ENCODE measurements at places on chromosomes 4 and X.

- no peak for DNase-seq
These were observed 34.8 kb upstream of the SPANXD start for GRCh38 chrX:141733371-141733770.

GRCh38 chr4:159837071-159837470 lies 734.2 kb downstream of the RAPGEF2 start:
- DNase-seq: no peak

GRCh38 chrX:141668371-141668770 lies 30.2 kb downstream of the SPANXD start:
- DNase-seq: no peak

GRCh38 chrX:18542131-18542530 lies 116.7 kb downstream of the CDKL5 start:
- DNase-seq: no peak

DNA sequence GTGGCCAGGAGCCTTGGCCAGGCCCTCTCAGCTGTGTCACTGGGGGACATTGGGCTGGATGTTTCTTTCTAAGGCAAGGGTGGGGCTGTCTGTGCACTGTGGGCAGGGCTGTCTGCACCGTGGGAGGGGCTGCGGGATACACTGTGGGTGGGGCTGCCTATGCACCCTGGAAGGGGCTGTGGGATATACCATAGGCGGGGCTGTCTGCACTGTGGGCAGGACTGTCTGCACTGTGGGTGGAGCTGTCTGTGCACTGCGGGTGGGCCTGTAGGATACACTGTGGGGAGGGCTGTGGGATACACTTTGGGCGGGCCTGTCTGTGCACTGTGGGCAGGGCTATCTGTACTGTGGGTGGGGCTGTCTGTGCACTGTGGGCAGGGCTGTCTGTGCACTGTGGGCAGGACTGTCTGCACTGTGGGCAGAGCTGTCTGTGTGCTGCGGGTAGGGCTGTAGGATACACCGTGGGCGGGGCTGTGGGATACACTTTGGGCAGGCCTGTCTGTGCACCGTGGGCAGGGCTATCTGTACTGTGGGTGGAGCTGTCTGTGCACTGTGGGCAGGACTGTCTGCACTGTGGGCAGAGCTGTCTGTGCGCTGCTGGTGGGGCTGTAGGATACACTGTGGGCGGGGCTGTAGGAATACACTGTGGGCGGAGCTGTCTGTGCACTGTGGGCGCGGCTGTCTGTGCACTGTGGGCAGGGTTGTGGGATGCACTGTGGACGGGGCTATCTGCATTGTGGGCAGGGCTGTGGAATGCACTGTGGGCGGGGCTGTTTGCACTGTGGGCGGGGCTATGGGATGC lies 31.1 kb downstream of the ACOX3 start:
- no peak for DNase-seq

DNA sequence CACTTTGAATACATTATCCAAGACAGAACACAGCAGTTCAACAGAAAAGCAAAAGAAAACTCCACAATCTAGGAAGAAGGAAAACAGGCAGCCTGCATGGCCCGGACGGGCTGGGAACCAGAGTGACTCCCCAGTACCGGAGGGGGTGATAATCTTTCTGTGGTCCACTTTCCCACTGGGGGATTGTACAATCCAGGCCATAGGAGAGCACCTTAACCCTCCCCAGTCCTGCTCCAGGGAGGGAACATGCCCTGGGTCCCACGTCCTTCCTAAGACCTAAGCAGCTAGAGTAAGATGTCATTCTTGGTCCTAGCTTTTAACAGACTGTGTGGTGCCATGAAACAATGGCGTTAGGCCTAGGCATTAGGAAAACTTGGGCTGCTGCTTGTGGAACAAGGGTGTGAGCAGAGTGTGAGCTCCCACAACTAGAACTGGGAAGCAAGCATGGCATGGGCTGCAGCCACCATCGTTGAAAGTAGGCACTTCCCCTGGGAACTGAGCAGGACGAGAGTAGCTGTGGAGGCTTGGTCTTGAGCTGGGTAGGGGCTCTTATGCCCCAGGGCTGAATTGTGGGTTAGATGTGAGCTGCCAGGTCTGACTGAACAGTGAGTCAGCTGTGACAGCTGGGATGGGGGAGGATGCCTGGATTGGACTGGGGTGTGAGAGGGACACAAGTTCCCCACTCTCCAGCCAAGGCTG lies 42.4 kb downstream of the NAT8L start:
- no peak for DNase-seq

DNA sequence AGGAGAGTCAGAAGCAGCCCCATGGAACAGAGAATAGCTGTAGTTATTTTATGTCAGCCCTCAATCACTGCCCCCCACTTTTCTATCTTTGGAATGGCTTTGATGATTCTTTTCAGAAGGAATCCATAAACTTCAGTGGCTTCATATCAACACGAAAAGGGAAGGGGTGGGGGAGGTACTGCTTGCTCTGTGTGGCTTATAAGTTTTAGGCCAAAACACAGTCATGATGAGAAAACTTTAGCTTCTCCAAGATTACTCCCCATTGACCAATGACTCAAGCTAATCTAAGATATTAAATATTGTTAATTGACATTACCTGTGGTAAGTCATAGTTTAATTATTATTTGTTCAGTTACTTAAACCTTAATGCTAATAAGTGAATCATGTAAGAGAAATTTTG lies 669.6 kb upstream of the FAM241A start:
- no peak for DNase-seq

DNA sequence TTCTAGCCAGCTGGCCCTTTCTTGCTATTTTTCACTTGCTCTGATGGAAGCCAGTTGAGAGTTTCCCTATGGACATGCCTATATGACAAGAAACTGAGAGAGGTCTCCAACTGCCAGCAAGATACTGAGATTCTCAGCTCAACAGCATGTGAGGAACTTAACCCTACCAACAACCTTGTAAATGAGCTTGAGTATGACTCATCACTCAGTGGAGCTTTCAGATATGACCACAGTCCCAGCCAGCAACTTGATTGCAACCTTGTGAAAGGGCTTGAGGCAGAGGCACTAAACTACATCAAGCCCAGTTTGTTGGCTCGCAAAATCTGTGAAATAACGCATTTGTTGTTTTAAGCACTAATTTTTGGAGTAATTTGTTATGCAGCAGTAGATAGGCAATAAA lies 175.8 kb downstream of the COMMD8 start:
- DNase-seq: no peak

GRCh38 chr4:101345271-101345595 lies 2.1 kb downstream of the PPP3CA start:
- DNase-seq: peak; percentile 2

- peak; percentile 39 for DNase-seq
These were observed 122.8 kb downstream of the DIPK2B start for GRCh38 chrX:45077748-45078424.

- DNase-seq: no peak
These were observed 20.2 kb downstream of the CETN2 start for GRCh38 chrX:152810403-152810802.

- DNase-seq: no peak
These were observed 531 bp upstream of the GPRIN3 start for GRCh38 chr4:89308161-89308500.

DNA sequence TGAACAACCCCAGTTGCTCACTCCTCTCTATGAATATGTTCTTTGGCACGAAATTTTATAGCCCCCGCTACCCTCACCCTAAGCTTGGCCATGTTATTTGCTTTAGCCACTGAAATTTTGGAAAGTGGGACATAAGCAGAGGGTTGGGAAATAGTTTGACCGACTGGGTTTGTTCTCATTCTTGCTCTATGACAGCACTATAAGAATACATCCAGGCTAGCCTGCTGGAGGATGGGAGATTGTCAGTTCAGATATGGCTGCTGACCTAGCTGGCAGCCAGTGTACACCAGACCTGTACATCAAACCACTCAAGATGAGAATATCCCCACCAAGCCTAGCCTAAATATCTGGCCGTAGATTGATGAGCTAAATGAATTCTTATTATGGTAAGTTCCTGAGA lies 298.1 kb downstream of the PDGFC start:
- DNase-seq: no peak

DNA sequence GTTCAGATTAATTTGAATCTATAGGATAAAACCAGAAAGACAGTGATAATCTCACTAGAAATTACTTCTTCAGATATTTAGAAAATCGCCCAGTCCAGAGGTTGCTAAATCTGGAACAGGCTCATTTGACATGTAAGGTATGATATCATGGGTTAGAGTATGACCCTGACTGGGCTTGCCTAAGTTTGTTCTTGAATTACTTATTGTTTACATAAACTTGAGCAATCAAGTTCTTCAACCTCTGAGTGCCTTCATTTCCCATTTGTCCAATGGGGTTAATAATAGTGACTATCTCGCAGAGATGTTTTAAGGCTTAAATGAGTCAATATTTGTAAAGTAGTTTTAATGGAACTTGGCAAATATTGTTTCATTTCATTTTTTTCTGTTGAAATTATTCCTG lies 1947.6 kb upstream of the IGFBP7 start:
- DNase-seq: no peak

- DNase-seq: no peak
These were observed 136.7 kb downstream of the SMIM20 start for GRCh38 chr4:26050671-26051070.

DNA sequence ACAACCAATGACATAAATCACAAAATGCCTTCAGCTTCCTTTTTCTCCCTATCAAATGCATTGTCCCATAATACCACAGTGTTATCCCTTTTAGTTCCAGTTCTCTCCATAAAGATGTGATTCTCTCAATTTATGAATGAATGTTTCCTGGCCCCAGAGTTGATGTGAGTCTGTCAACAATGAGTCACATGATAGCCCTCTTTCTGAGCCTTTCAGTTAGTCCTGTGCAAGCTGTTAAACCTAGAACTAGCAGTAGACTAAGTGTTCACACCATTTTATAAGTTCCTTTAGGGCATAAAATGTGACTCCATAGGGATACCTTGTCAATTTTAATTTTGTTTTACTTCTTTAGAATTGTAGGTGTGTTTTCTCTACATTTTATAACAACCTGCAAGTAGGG lies 129.5 kb downstream of the PABPC4L start:
- no peak for DNase-seq
